ENCODE measurements at places on chromosomes 16 and 17. TPM values are rescaled to one million over a fixed set of nuclear protein-coding genes. Genes with fewer than 3 reads are reported as not detected.
A peak's percentile ranks its signal among the peaks of the same experiment; 100 is the strongest.

- H3K36me3 ChIP-seq = no peaks in the 10 kb centered on the region
- peaks cover 15% of the 10 kb centered on the region for H3K27me3 ChIP-seq
- no peak overlapping the region for H3K4me3 ChIP-seq
- no peak overlapping the region for H3K27ac ChIP-seq
- no peak for DNase-seq
Measured at GRCh38 chr17:8019665-8020650, 17.5 kb downstream of the GUCY2D start.

- no peaks in the 10 kb centered on the region for H3K27me3 ChIP-seq
- peaks cover 6% of the 10 kb centered on the region for H3K36me3 ChIP-seq
- peak overlapping the region; percentile 67 for H3K27ac ChIP-seq
- H3K4me1 ChIP-seq = peaks cover 28% of the 10 kb centered on the region
- DNase-seq = no peak
Measured at GRCh38 chr17:75153780-75154194, 525 bp downstream of the JPT1 start.

DNA sequence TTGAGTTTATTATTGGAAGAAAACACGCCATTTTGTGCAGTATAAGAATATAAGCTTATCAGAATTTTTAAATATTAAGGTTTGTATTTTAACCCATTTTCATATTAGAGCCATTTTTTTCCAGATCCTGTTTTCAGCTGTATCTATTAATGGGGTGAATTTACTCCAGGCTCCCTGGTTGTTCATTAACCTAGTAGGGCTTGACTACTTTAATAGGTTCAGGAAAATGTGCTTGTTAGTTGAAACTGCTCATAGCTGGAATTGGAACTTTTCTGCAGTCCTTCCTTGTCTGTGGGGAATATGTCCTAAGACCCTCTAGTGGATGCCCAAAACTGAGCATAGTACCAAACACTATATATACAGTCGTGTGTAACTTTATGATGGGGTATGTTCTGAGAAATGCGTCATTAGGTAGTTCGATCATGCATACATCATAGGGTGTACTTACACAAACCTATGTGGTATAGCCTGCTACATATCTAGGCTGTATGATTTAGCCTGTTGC is 28.0 kb downstream of the NFAT5 start:
- H3K36me3 ChIP-seq = no peaks in the 10 kb centered on the region
- peaks cover 32% of the 10 kb centered on the region for H3K4me1 ChIP-seq
- no peaks in the 10 kb centered on the region for H3K27me3 ChIP-seq
- H3K4me3 ChIP-seq = no peak overlapping the region
- no peak for DNase-seq
- H3K27ac ChIP-seq = peak overlapping the region; percentile 47

DNA sequence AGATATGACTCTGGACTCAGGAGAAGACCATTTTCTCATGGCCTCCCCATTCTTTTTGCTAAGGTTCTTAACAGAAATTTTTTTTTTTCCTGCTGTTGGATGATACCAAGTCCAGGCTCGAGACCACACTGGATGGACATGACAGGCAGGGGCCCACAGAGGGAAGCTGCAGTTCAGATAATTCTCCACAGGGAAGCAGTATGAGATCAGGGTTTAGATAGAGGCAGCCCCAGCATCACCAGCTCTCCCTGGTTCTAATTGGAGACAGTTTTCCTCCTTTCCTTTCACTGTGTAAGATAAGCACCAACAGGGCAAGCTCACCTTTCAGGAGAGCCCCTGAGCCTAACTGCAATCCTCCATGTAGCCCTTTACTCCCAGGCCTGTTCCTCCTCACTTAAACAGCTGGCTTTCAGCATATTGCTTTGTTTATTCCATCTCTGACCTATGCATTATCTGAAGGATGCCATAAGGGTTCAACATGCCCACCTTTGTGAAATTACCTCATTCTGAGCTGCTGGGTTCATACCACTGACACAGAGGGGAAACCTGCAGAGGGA is 108.1 kb downstream of the SNX11 start:
- no peaks in the 10 kb centered on the region for H3K27me3 ChIP-seq
- peak overlapping the region; percentile 72 for H3K27ac ChIP-seq
- H3K36me3 ChIP-seq = no peaks in the 10 kb centered on the region
- peaks cover 23% of the 10 kb centered on the region for H3K4me1 ChIP-seq
- DNase-seq = no peak

- H3K4me1 ChIP-seq = peaks cover 71% of the 10 kb centered on the region
- peak overlapping the region; percentile 98 for H3K4me3 ChIP-seq
- H3K27me3 ChIP-seq = no peaks in the 10 kb centered on the region
- peaks cover 18% of the 10 kb centered on the region for H3K36me3 ChIP-seq
- no peak for DNase-seq
Measured at GRCh38 chr17:413016-413350, 60.4 kb upstream of the RPH3AL start.

DNA sequence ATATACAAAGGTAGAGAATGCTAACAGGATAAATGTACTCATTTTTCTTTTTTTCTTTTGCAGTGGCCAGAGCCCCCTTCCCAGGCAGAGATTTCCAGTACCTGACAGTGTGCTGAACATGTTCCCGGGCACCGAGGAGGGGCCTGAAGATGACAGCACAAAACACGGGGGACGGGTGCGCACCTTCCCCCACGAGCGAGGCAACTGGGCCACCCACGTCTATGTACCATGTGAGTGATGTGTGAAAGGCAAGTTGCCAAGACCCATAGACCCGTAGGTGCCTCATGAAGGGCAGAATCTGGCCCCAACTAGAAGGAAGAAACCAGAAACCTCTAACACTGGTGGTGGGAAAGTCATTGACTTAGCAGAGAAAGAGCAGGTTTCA is 1.2 kb downstream of the USB1 start:
- peaks cover 18% of the 10 kb centered on the region for H3K36me3 ChIP-seq
- DNase-seq = peak; percentile 40
- H3K27me3 ChIP-seq = no peaks in the 10 kb centered on the region
- peak overlapping the region; percentile 87 for H3K4me3 ChIP-seq
- H3K4me1 ChIP-seq = peaks cover 43% of the 10 kb centered on the region

GRCh38 chr17:29250666-29251065 is 4.0 kb downstream of the CRYBA1 start:
- no peaks in the 10 kb centered on the region for H3K36me3 ChIP-seq
- DNase-seq = no peak
- no peaks in the 10 kb centered on the region for H3K27me3 ChIP-seq
- H3K27ac ChIP-seq = no peak overlapping the region
- no peaks in the 10 kb centered on the region for H3K4me1 ChIP-seq

Gene STAT5B
- total RNA-seq = 209 TPM

DNA sequence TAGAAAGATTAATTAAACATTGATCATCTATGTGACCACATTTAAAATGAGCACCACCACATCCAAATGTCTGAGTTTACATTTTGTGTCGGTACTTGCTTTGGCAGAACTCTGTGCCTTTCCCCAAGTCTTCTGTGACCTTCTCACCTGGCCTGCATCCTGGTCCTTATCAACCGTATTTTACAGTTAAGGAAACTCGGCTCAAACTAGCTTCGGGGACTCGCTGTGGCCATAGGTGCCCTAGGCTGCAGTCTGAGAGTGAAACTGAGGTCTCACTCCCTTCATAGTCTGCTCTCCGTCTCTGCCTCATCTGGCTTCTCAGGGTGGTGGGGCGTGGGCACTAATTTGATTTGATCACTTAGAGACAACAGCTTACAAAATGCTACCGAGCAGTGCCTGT is 555.5 kb downstream of the WWOX start:
- no peak overlapping the region for H3K27ac ChIP-seq
- no peaks in the 10 kb centered on the region for H3K27me3 ChIP-seq
- no peaks in the 10 kb centered on the region for H3K36me3 ChIP-seq

- H3K4me1 ChIP-seq = peaks cover 51% of the 10 kb centered on the region
- peak overlapping the region; percentile 49 for H3K27ac ChIP-seq
- H3K27me3 ChIP-seq = no peaks in the 10 kb centered on the region
Measured at GRCh38 chr16:27430923-27431484, 29.0 kb downstream of the IL21R start.

DNA sequence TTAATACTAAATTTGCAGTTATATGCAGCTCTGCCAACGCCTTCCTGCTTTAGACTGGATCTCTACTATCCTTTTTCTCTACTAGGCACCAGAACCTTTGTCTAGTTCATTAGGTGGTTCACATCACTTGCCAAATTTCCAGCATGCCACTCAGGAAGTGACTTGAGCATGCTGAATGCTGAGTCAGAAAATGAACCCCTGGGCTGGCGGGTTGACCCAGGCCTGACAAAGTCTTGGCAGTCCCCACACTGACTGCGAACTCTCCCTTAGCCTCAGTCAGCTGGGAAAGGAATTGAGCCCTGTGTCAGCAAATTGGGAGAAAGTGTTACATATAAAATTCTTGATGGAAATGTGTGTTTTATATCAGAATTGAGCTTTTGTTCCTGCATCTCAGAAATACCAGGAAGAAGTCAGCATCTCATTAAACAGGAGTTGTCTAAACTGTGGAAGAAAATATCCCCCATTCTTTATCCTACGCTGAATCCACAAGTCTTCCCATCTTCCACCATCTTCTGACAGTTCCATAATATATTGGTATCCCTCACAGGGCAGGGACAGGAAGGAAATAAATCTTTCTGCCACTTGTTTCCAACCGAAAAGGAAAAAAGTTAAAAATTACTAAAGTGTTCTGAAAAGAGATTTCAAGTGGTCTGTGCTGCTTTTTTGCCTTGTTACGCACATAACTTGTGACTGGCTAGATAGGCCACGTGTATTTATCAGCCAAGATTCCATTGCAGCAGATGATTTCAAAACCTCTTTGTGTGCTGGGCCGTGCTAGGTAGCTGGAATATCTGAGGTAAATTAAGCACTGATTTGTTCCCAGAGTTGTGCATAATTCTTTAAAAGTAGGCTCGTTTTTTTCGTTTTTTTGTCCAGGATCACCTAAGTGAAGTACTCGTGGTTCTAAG is 16.7 kb upstream of the SLC12A3 start:
- no peak for DNase-seq
- peak overlapping the region; percentile 24 for H3K4me3 ChIP-seq
- H3K27ac ChIP-seq = peak overlapping the region; percentile 65
- H3K4me1 ChIP-seq = peaks cover 24% of the 10 kb centered on the region

GRCh38 chr17:76567634-76568432 is 17.8 kb downstream of the ST6GALNAC2 start:
- H3K4me1 ChIP-seq = peaks cover 35% of the 10 kb centered on the region
- peak overlapping the region; percentile 51 for H3K27ac ChIP-seq
- H3K36me3 ChIP-seq = peaks cover 17% of the 10 kb centered on the region
- no peak overlapping the region for H3K4me3 ChIP-seq
- no peak for DNase-seq
- H3K27me3 ChIP-seq = no peaks in the 10 kb centered on the region

GRCh38 chr17:73292031-73292531 is 19.7 kb downstream of the CDC42EP4 start:
- no peak overlapping the region for H3K4me3 ChIP-seq
- no peak for DNase-seq
- H3K36me3 ChIP-seq = no peaks in the 10 kb centered on the region
- peaks cover 5% of the 10 kb centered on the region for H3K27me3 ChIP-seq
- H3K27ac ChIP-seq = no peak overlapping the region
- H3K4me1 ChIP-seq = peaks cover 21% of the 10 kb centered on the region

- H3K36me3 ChIP-seq = no peaks in the 10 kb centered on the region
- H3K27ac ChIP-seq = no peak overlapping the region
- no peaks in the 10 kb centered on the region for H3K27me3 ChIP-seq
- no peak overlapping the region for H3K4me3 ChIP-seq
Measured at GRCh38 chr17:61000911-61001310, 323.3 kb downstream of the BCAS3 start.

GRCh38 chr17:9451934-9452333 is 123.7 kb downstream of the STX8 start:
- H3K4me1 ChIP-seq = no peaks in the 10 kb centered on the region
- no peaks in the 10 kb centered on the region for H3K27me3 ChIP-seq
- H3K27ac ChIP-seq = no peak overlapping the region

GRCh38 chr17:10616502-10617119 is 40.5 kb downstream of the MYH3 start:
- peaks cover 13% of the 10 kb centered on the region for H3K27me3 ChIP-seq
- no peak overlapping the region for H3K27ac ChIP-seq
- peak; percentile 65 for DNase-seq
- no peak overlapping the region for H3K4me3 ChIP-seq
- no peaks in the 10 kb centered on the region for H3K36me3 ChIP-seq
- H3K4me1 ChIP-seq = peaks cover 3% of the 10 kb centered on the region

Gene CDYL2
- total RNA-seq = 15.8 TPM

- DNase-seq = peak; percentile 66
- peak overlapping the region; percentile 93 for H3K27ac ChIP-seq
- H3K36me3 ChIP-seq = no peaks in the 10 kb centered on the region
- peak overlapping the region; percentile 96 for H3K4me3 ChIP-seq
- H3K27me3 ChIP-seq = no peaks in the 10 kb centered on the region
Measured at GRCh38 chr16:528111-529011, 849 bp downstream of the CAPN15 start.

GRCh38 chr16:54180421-54181359 is 105.9 kb downstream of the IRX3 start:
- H3K4me3 ChIP-seq = no peak overlapping the region
- no peaks in the 10 kb centered on the region for H3K36me3 ChIP-seq
- no peak overlapping the region for H3K27ac ChIP-seq
- peaks cover 18% of the 10 kb centered on the region for H3K27me3 ChIP-seq
- H3K4me1 ChIP-seq = no peaks in the 10 kb centered on the region

DNA sequence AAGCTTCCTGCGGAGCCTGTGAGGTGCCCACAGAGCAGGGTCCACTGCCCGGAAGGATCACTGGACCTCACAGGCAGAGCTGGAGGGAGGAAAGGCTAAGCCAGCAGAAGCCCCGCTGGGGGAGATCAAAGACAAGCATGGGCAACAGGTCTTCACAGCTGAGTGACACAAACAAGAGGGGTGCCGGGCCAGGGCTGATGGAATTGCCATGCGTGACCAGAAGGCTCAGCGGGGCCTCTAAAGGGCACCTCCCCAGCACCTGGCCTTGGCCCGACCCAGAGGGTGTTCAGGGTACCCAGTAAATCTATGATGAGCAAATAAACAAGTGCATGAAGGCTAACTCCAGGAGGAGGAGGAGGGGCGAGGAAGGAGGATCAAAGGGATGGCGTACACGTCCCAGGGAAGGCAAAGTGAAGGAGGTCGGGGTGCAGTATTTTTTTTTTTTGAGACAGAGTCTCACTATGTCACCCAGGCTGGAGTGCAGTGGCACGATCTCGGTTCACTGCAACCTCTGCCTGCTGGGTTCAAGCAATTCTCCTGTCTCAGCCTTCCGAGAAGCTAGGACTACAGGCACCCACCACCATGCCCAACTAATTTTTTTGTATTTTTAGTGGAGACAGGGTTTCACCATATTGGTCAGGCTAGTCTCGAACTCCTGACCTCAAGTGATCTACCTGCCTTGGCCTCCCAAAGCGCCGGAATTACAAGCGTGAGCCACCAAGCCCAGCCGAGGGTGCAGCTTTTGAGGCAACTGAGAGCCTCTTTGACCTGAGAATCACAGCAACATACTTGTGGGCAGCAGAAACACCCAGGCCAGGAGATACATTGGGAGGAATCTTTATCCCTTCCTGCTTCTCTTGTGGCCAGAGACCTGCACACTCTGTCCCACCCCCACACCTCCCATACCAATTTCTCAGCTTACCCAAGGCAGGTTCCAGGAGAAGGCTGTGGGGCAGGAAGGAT is 16.1 kb upstream of the EXOC7 start:
- H3K36me3 ChIP-seq = no peaks in the 10 kb centered on the region
- H3K4me1 ChIP-seq = peaks cover 12% of the 10 kb centered on the region
- H3K27me3 ChIP-seq = no peaks in the 10 kb centered on the region

Gene MYCBPAP
- total RNA-seq = 2.8 TPM

GRCh38 chr16:88922114-88922825 is 54.7 kb downstream of the CBFA2T3 start:
- H3K4me3 ChIP-seq = no peak overlapping the region
- H3K27ac ChIP-seq = no peak overlapping the region
- no peaks in the 10 kb centered on the region for H3K4me1 ChIP-seq
- H3K36me3 ChIP-seq = no peaks in the 10 kb centered on the region
- H3K27me3 ChIP-seq = no peaks in the 10 kb centered on the region

GRCh38 chr17:29615048-29615385 is 7.7 kb downstream of the CORO6 start:
- H3K4me1 ChIP-seq = peaks cover 34% of the 10 kb centered on the region
- peak; percentile 64 for DNase-seq
- H3K4me3 ChIP-seq = peak overlapping the region; percentile 86
